Psoas muscle (tissue), 8 donors: ENCODE measurements at places on chromosomes 7 and 10. TPM values are rescaled to one million over a fixed set of nuclear protein-coding genes. Genes with fewer than 3 reads are reported as not detected.

DNA sequence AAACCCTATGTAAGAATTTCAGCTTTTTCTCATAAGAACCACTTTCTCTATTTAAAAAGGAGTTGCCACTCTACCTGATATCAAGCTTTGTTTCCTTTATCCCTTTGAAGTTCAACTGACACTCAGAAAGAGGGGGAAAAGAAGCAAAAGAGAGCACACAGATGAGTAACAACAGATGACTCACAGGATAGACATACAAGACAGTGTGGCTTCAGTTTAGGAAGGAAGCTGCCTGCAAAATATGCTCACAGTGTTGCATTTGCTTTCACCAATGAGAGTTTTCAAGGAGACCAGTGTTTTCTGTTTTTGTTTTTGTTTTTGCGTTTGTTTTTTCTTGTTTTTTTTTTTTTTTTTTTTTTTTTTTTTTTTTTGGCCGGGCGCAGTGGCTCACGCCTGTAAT, 1181.6 kb downstream of the DNAJB9 start:
- DNase-seq: no peak

GRCh38 chr10:114402871-114403540, 1.3 kb downstream of the AFAP1L2 start:
- DNase-seq: no peak

DNA sequence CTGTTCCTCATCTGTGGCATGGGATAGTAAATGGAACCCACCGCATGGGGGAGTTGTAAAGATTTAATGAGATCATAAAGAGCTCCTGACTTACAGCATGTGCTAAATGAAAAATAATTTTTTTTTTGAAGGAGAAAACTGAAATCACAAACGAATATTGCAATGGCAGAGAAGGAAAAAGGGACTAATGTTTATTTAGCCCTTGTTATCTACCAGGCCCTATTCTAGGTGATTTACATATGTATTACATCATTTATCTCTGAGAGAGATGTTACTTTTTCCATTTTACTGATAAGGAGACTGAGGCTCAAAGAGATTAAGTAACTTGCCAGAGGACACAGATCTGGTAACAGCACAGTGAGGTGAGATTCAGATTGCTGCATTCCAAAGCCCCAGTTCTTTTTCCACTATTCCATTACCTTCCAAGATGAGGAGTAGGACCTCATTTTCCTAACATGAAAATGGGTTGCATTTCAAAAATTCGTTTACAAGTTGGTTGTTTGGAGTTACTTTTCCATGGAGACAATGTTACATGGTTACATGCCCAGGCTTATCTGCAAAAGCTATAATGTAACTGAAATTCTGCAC, 28.6 kb downstream of the VCL start:
- no peak for DNase-seq

DNA sequence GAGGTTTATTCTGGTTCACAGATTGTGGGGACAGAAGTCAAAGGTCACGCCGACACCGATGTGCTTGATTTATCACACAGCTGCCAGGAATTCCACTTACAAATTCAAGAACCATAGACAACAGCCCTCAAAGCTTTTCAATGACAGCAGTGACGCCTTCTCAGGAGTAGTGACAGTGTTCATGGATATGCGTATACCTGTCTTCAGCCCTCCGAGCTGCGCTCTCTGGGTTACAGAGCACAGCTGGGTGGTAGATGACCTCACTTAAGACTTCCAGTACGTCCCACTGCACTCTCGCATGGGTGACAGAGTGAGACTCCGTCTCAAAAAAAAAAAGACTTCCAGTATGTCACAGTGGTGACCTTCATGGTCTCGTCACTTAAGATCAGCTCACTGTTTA, 108.5 kb downstream of the TCERG1L start:
- no peak for DNase-seq

GRCh38 chr7:103504505-103505135, 58.6 kb upstream of the SLC26A5 start:
- no peak for DNase-seq

- DNase-seq: no peak
These were observed 318.2 kb upstream of the CELF2 start for GRCh38 chr10:10699427-10699826.

DNA sequence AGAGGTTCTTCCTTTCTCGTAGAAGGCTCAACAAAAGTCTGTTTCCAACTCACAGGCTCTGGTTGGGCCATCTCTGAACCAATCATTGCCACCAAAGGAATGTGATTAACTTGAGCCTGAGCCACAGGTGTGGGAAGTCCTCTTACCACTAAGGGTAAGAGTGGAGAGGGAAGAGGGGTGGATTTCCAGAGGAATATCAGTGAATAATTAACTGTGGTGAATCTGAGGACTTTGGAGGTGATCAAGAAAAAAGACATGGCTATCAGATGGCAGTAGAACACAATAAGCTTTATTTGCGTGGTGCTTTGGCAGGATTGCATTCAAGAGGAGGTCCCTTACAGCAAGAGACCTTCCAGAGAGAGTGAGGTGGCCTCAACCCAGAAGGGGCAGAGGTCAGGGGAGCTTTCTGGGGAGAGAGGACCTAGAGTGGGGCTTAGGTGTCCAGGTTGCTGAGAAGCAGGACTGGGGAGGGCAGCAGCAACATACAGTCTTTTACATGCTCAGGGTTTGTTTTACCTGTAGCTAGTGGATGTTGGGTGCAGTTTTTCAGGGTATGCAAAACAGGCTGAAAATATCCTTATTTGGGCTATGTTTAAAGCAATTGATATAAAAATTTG, 61.4 kb downstream of the BBS9 start:
- no peak for DNase-seq

- no peak for DNase-seq
These were observed 19.9 kb downstream of the ATAD1 start for GRCh38 chr10:87798082-87798481.

Gene CALML3
- not detected for polyA plus RNA-seq

DNA sequence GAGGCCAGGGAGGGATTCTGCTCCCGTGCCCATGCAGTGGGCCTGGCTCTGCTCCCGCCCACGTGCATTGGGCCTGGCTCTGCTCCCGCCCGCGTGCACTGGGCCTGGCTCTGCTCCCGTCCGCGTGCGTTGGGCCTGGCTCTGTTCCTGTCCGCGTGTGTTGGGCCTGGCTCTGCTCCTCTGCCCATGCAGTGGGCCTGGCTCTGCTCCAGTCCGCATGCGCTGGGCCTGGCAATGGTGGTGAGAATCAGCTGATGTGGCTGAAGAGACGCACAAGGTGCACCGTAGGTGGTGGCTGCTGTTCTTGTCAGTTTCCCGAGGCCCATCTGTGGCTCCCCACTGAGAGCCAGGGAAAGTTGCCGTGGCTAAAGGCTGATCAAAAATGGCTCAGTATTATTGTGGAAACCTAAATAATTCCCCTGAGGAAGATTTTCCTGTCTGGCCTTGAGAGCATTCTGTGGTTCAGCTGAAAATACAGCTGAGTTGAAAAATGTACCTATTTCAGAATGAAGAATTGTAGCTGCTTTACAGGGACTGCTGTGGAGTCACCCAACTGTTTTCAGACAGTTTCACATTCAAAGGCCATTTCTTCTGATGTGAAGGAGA, 572.4 kb downstream of the GLRX3 start:
- no peak for DNase-seq

DNA sequence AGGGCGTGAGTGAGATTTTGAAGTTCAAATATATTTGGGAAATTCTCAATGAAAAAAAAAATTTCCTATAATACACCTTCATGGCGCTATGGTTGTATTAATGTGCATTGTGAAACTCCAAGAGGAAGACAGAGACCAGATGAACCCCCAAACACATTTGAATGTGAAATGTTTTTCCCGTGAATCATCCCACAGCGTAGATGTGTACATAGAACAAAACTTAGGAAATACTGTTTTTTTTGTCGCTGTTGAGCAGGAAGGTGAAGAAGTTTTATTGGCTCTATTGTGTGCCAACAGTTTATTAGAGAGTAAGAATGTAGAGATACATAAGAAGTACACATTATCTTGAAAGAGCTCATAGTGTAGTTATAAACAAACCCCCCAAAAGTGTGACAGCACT, 134.0 kb downstream of the KCND2 start:
- no peak for DNase-seq

DNA sequence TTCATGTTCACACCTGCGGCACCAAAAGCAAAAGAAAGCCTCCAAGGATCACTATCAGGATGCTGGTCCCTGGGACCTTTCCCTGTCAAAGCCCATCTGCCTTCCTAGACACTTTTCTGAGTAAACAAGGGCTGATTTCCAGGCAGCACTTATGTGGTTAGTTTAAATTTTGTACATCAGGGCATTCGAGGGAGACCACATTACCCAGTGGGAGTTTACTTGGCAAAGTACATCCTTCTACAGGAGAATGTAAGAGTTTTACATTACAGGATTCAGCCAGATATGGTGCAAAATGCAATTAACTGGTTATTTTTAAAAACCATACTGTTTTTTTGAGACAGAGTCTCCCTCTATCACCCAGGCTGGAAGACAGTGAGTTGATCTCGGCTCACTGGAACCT, 132.1 kb downstream of the CSTF2T start:
- no peak for DNase-seq

- peak; percentile 19 for DNase-seq
These were observed 330.6 kb downstream of the GRID1 start for GRCh38 chr10:86035791-86036543.

- DNase-seq: peak; percentile 78
These were observed at the start of gene MXI1 for GRCh38 chr10:110207011-110207804. Gene MXI1, plus strand, starts transcription at chr10:110207605. Its CDS starts 204 bp downstream, at chr10:110207809.

Gene PAPOLB
- polyA plus RNA-seq: not detected

GRCh38 chr7:90599038-90599437, 2.9 kb downstream of the CDK14 start:
- no peak for DNase-seq
